Large intestine (tissue), 12 donors: ENCODE measurements at places on chromosomes 5 and 9. TPM values are rescaled to one million over a fixed set of nuclear protein-coding genes. Genes with fewer than 3 reads are reported as not detected.

The TMEM161B gene
- polyA plus RNA-seq: 31.8 TPM

DNA sequence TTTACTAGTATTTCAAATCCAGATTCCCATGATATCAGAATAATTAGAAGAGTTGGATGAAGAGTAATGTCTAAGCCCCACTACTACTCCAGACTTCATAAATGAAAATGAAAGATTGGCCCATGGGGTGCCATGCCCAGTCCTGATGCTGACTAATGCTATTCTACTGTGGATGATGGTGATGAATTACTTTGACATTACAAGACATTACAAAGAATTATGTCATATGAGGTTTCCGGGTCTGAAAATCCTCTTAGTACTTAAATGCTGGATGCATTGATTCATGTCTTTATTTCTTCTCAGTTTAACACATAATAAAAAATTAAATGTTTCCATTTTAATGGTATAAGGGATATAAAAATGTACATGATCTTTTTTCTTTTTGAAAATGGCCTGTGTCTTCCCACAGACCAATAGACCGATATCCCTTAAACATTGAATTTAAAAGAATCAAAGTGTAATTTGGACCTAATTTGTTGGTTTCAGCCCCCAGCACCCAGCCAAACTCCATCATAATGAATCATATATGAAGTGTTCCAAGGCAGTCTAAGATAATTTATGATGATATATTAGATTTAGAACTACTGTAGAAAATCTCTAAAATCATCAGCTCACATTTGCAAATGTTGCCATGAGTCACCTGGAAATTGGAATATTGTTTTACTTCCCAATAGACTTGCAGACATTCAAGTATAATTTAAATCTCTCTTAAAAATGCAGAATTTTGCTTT is 223.6 kb upstream of the SGCD start:
- H3K27me3 ChIP-seq: no peaks in the 10 kb centered on the region
- H3K4me1 ChIP-seq: no peaks in the 10 kb centered on the region
- H3K36me3 ChIP-seq: no peaks in the 10 kb centered on the region
- no peak for DNase-seq

The BNC2 gene
- polyA plus RNA-seq: 8.9 TPM

DNA sequence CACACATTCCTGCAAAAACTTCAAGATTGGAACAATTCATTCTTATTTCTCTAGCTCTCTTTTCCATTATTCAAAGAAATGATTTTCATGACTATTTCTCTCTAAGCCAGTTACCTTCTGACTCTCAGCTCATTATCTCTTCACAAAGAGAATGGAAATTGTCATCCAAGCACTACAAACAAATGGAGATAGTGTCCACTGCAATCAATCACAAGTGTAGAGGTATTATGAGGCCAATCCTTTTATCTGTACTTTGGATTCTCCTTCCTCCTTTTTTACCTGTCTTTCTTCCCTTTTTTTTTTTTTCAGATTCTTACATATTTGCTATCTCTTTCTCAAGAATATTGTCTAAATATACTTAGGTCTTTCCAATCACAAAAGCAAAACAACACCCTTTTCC is 497.7 kb upstream of the MEF2C start:
- no peak for DNase-seq
- no peak overlapping the region for H3K4me3 ChIP-seq
- no peaks in the 10 kb centered on the region for H3K36me3 ChIP-seq
- H3K4me1 ChIP-seq: no peaks in the 10 kb centered on the region
- H3K27ac ChIP-seq: no peak overlapping the region

GRCh38 chr9:138103111-138103848 is 225.7 kb downstream of the CACNA1B start:
- H3K4me3 ChIP-seq: no peak overlapping the region
- H3K36me3 ChIP-seq: no peaks in the 10 kb centered on the region

DNA sequence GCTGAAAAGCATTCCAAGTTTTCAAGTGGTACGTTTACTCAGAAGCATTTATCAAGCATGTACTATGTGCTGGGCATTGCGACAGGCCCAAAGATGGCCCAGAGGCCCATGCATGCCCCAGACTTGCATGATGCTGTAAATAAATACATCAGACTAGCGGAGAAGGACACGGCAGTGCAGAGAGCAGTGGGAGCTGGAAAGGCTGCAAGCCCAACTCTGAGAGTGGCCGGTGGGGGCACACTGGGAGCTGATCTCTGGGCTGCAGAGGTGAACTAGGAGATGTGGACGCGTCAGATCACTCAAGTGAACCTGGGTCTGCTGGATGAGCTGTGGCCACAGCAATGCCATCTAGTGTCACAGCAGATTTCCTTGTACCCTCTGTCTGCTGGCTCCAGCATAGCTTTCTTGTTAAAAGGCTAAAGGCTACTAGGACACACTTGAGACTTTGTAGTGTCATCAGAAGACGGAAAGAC is 246.9 kb downstream of the FANCC start:
- H3K27ac ChIP-seq: no peak overlapping the region
- no peaks in the 10 kb centered on the region for H3K27me3 ChIP-seq
- no peak for DNase-seq
- peaks cover 47% of the 10 kb centered on the region for H3K36me3 ChIP-seq
- H3K4me1 ChIP-seq: peaks cover 2% of the 10 kb centered on the region
- no peak overlapping the region for H3K4me3 ChIP-seq

- H3K27me3 ChIP-seq: no peaks in the 10 kb centered on the region
- peak overlapping the region; percentile 94 for H3K27ac ChIP-seq
- peaks cover 76% of the 10 kb centered on the region for H3K4me1 ChIP-seq
- peak overlapping the region; percentile 4 for H3K4me3 ChIP-seq
Observed at GRCh38 chr9:136858452-136858843, 6.3 kb downstream of the MAMDC4 start.

DNA sequence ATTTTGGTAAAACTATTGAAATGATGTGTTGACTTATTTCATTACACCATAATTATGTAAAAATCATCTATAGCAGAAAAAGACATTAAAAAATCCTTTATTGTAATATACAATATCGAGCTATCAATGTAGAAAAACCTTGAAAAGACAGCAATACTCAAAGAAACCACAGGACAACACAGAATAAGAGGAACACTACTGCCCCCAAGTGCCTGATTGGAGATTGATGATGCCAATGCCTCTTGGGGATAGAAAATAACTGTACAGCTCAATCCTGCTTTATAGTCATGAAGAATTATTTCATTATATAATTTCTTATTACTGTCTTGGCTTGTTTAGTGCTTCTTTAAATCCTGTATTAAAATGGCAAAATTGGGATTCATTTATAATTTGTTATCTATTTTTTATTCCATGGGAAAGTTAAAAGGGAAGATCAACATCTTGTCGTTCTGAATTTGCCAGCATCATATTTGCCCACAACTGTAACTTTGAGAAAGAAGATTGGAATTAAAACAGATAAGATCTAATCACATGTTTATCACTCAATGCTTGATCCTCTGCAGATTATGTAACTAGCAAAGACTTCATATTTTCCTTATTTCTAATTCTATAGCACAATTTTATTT is 337.5 kb downstream of the CDH9 start:
- no peaks in the 10 kb centered on the region for H3K4me1 ChIP-seq
- no peak overlapping the region for H3K27ac ChIP-seq
- peak; percentile 16 for DNase-seq
- H3K36me3 ChIP-seq: no peaks in the 10 kb centered on the region

GRCh38 chr9:120702075-120702474 is 12.2 kb downstream of the MEGF9 start:
- H3K4me1 ChIP-seq: no peaks in the 10 kb centered on the region
- H3K27ac ChIP-seq: no peak overlapping the region
- DNase-seq: no peak

GRCh38 chr5:145689235-145689634 is 145.9 kb downstream of the PRELID2 start:
- H3K4me1 ChIP-seq: no peaks in the 10 kb centered on the region
- H3K4me3 ChIP-seq: no peak overlapping the region
- no peak for DNase-seq
- H3K27me3 ChIP-seq: no peaks in the 10 kb centered on the region

The OTULINL gene
- polyA plus RNA-seq: 15.8 TPM

The BAAT gene
- 0.60 TPM for polyA plus RNA-seq

DNA sequence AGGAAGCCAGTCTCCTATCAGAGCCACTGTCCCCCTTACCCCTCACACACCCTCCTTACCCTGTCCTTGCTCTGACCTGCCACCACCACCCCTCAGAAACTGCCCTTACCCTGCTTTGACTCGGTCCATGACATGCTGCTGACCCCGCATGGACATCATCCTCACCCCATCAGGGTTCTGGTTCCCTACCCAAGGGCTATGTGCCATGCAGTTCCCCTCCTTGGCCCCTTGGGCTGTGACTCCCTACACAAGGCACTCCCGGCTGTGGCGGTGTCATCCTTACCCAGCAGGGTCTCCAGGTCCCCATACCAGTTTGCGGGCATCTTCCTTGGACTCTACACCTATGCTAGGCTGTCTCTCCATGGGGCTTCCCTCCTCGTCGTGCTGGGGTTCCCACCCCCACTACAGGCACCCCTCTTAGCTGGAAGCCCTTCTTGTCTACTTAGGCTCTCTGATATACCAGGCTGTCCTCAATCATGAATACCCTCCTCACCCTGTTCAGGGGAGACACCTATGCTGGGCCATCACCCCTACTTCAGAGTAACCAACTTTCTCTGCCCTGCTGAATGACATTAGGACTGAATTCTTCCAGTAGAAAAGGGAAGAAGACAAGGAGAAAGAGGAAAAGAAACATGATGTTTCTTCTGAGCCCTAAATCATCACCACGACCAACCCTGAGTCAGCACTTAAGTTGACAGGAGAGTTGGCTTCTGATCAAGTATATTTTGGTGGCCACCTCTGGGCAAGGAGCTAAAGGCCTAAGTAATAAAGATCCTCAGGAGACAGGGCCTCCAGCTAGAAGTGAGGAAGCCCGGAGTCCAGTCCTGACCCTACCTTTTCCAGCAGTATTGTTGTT is 115.2 kb downstream of the GCNT1 start:
- DNase-seq: no peak
- peak overlapping the region; percentile 56 for H3K27ac ChIP-seq
- H3K4me3 ChIP-seq: no peak overlapping the region
- no peaks in the 10 kb centered on the region for H3K27me3 ChIP-seq

The CCL27 gene
- polyA plus RNA-seq: 0.18 TPM

The CYLC2 gene
- polyA plus RNA-seq: not detected

The NUP214 gene
- 29.1 TPM for polyA plus RNA-seq

DNA sequence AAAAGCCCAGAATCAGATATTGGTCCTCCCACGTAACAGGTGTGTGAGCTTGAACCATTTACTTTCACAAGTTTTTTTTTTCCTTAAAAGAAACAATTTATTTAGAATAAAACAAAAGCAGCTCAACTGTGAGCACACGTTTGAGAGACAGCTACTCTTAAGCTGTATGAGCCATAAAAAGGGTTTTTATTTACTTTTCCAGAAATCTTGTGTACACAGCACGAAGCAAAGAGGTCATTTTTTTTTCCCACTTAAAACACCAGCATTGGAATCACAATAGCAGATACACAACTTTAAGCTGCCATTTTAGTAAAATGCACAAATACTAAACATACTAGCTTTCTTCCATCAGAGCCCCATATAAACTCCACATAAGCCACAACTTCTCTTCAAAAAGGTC is 44.6 kb downstream of the JAKMIP2 start:
- no peaks in the 10 kb centered on the region for H3K4me1 ChIP-seq
- no peak overlapping the region for H3K4me3 ChIP-seq
- H3K27ac ChIP-seq: no peak overlapping the region
- no peaks in the 10 kb centered on the region for H3K36me3 ChIP-seq
- DNase-seq: no peak
- H3K27me3 ChIP-seq: no peaks in the 10 kb centered on the region

- DNase-seq: no peak
- H3K27me3 ChIP-seq: peaks cover 12% of the 10 kb centered on the region
- H3K4me1 ChIP-seq: no peaks in the 10 kb centered on the region
- H3K27ac ChIP-seq: no peak overlapping the region
Observed at GRCh38 chr5:135877570-135878155, 18.0 kb downstream of the IL9 start.

GRCh38 chr5:32156635-32157034 is 17.5 kb downstream of the GOLPH3 start:
- DNase-seq: no peak
- H3K27me3 ChIP-seq: no peaks in the 10 kb centered on the region
- H3K4me1 ChIP-seq: no peaks in the 10 kb centered on the region
- H3K4me3 ChIP-seq: no peak overlapping the region

- H3K36me3 ChIP-seq: no peaks in the 10 kb centered on the region
- no peak overlapping the region for H3K27ac ChIP-seq
- DNase-seq: no peak
- no peaks in the 10 kb centered on the region for H3K27me3 ChIP-seq
- no peaks in the 10 kb centered on the region for H3K4me1 ChIP-seq
- H3K4me3 ChIP-seq: no peak overlapping the region
Observed at GRCh38 chr5:61701877-61702602, 370.0 kb downstream of the ZSWIM6 start.

The TLE1 gene
- 26.7 TPM for polyA plus RNA-seq

DNA sequence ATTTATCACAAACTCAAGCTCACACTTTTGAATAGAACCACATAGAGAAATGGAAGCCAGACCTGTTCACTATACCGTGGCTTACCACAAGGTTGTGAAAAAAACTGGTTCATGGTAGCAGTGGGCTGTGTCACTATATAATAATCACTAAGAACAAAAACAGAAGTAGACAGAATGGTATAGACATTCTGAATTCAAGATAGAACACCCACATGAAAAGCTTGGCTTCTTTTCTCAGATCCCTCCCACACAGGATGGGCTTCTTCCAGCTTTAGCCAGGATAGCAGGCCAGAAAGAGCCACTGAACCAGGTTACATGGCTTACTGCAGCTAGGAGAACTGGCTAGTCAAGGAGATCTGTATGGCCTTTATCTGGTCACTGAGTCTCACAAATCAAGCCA is 6.1 kb upstream of the NRG2 start:
- H3K27me3 ChIP-seq: peaks cover 38% of the 10 kb centered on the region
- DNase-seq: no peak

GRCh38 chr9:112711050-112711689 is 6.7 kb downstream of the INIP start:
- no peak overlapping the region for H3K27ac ChIP-seq
- no peak overlapping the region for H3K4me3 ChIP-seq
- no peaks in the 10 kb centered on the region for H3K4me1 ChIP-seq
- no peak for DNase-seq

The KIF4B gene
- polyA plus RNA-seq: 0.01 TPM

The CAMK2A gene
- 1.1 TPM for polyA plus RNA-seq

The JAKMIP2 gene
- 3.1 TPM for polyA plus RNA-seq

The STC2 gene
- polyA plus RNA-seq: 1.3 TPM

The MRPL36 gene
- 34.6 TPM for polyA plus RNA-seq

DNA sequence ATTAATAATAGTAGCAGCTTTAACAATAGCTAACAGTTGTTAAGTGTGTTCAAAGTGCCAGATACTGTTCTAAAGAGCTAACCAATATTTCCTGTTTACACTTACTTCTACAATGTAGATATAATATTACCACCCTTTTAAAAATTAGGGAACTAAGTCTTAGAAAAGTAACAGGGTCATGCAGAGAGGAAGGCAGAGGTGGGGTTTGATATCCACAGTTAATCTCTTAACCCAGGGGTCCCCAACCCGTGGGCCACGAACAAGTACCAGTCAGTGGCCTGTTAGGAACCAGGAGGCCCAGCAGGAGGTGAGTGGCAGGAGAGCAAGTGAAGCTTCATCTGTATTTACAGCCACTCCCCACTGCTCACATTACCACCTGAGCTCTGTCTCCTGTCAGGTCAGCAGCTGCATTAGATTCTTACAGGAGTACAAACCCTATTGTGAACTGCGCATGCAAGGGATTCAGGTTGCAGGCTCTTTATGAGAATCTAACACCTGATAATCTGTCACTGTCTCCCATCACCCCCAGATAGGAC is 89.1 kb downstream of the ACTL7B start:
- no peak for DNase-seq
- no peaks in the 10 kb centered on the region for H3K36me3 ChIP-seq
- no peak overlapping the region for H3K27ac ChIP-seq
- no peaks in the 10 kb centered on the region for H3K27me3 ChIP-seq
- H3K4me1 ChIP-seq: no peaks in the 10 kb centered on the region
